HCT116 (cell line): ENCODE measurements at places on chromosomes 1 and 21. TPM values are rescaled to one million over a fixed set of nuclear protein-coding genes. Genes with fewer than 3 reads are reported as not detected.

DNA sequence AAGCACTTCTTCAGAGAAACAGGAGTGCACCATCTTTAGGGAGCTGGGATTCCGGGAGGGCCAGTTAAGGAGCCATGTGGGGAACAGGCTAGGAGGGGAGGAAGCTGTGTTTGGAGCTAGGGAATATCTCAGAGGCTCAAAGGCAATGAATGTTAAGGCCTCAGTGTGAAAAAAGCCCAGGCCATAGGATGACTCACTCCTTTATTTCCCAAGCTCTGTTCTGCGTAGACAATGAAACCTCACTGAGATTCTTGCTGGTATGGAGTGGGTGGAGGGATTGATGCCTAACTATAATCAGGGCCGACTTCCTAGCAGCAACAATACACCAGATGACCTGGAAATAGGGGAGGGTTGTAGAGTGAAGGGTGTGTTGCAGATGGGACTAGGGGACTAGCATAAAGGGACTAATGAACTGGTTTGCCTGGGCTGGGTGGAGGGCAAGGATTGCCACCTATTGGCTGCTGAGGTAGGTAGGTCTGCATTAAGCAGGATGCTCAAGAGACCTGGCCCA lies 2.1 kb downstream of the GNAT2 start:
- peak; percentile 44 for DNase-seq

The ARHGEF19 gene
- total RNA-seq: 59.7 TPM

GRCh38 chr1:199687321-199687720 lies 340.2 kb upstream of the NR5A2 start:
- DNase-seq: no peak

GRCh38 chr21:43879348-43880110 lies 14.5 kb downstream of the AGPAT3 start:
- no peak for DNase-seq

GRCh38 chr1:246032984-246033383 lies 474.1 kb downstream of the SMYD3 start:
- no peak for DNase-seq

- no peak for DNase-seq
Observed at GRCh38 chr1:86542631-86543030, 4.2 kb upstream of the CLCA4 start.

- DNase-seq: no peak
Observed at GRCh38 chr1:31095298-31095981, 29.9 kb upstream of the PUM1 start.

GRCh38 chr1:164701189-164701761 lies 142.3 kb downstream of the PBX1 start:
- DNase-seq: no peak
